ENCODE measurements at places on chromosomes 13 and 19. TPM values are rescaled to one million over a fixed set of nuclear protein-coding genes. Genes with fewer than 3 reads are reported as not detected.

EFNA2 gene
- not detected for total RNA-seq

ZGLP1 gene
- total RNA-seq = 0.13 TPM

LGALS14 gene
- total RNA-seq = not detected

TPRX1 gene
- not detected for total RNA-seq

B3GNT3 gene
- total RNA-seq = not detected

MTUS2 gene
- total RNA-seq = not detected

DENND1C gene
- not detected for total RNA-seq

DEDD2 gene
- 17.9 TPM for total RNA-seq

TEX29 gene
- not detected for total RNA-seq
